ENCODE measurements at places on chromosomes 6 and 20.

DNA sequence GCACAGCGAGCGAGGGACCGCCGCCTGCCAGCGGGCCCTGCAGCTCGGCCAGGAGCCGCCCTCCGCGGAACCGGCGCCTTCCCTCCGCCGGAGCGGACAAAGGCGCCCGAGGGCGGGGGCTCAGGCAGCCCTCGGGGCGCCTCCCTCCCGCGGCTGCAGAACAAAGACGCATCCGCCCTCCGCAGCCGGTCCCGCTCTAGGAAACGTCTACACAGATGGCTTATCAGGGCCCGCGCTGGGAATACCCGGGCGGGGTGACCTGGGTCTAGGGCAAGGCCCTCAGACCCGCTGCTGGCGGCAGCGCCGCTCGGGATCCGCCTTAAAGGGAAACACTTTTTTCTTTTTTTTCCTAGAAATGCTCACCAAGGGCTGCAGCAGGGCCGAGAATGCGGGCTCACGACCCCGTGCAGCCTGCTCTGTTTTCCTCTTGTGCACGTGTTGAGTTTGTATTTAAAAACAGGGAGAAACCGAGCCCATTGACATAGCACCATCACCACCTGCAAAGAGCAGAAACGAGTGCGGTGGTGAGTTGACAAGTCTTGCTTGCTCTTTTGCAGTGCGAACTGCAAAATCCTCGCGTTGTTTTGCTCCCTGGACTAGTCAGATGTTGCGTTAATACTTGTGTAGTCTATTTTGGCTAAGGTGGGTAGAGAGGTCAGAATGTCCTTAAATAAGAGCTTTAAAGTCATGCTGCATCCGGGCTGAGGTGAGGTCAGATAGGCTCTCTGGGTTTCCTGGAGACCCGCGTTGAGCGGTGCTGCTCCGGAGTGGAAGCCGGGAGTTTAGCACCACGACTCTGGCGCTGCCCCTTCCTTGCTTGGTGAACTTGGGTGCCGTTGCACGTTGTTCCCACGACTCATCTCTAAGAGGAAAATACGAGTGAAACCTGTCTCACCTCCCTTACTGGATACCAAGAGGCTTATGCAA is 1.1 kb upstream of the RPS6KA2 start:
- DNase-seq = peak; percentile 23

DNA sequence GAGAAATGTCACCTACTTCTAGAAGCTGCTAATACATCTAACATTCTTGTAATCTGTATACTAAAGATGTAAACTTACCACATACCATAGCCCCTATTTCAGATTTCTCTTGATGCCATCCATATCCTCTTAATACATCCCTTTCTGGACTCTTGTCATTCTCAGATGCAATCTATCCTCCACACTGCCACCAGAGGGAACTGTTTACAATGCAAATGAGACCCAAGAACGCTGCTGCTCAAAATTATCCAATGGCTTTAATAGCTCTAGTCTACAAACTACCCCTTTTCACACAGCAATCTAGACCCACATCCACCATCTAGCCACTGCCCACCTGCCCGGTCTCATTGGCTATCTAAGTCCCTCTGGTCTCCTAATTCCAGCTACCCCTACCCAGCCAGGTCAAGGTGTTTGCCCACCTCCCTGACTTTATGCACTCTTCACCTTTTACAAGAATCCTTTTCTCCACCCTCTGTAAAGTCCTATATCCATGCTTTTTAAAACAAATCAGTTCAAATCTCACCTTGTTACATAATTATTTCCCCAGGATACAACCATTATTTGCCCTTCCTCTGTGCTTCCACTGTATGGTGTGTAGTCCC is 14.8 kb downstream of the FAXC start:
- peak; percentile 55 for DNase-seq

GRCh38 chr6:55512904-55513303 is 66.1 kb downstream of the HMGCLL1 start:
- no peak for DNase-seq

- no peak for DNase-seq
These were observed 83.6 kb downstream of the PLEKHG1 start for GRCh38 chr6:150683320-150683719.

- DNase-seq = no peak
These were observed 15.3 kb upstream of the CCN2 start for GRCh38 chr6:131966443-131966842.

- peak; percentile 97 for DNase-seq
These were observed 96.6 kb upstream of the AKIRIN2 start for GRCh38 chr6:87798393-87799278.

GRCh38 chr6:42241915-42242314 is 24.3 kb upstream of the MRPS10 start:
- no peak for DNase-seq

DNA sequence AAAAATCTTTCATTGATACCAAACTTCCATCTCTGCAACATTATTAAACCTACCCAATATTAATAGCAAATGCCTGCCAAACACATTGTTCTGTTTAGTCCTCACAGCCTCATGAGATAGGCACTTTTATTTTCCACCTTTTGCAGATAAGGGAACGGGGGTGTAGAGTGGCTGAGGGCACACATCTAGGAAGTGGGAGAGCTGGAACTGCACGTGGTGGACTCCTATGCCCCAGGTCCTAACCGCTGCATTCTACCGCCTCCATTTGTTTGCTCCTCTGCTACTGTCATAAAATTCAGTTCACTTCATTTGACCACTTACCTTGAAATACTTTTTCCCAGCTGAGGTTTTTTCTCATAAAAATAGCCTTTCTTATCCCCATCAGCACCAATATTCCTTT is 7.6 kb downstream of the FAM217A start:
- DNase-seq = no peak

DNA sequence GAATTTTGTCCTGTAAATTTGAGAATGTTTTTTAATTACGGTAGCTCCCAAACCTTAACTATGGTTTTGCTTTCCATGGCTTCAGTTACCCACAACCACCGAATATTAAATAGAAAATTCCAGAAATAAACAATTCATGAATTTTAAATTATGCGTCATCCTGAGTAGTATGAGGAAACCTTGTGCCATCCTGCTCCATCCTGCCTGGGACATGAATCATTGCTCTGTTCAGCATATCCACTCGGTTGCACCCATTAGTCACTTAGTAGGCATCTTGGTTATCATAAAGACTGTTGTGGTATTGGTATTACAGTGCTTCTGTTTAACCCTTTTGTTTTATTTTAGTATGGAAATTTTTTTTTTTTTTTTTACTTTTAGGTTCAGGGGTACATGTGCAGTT is 39.7 kb downstream of the KCNS1 start:
- DNase-seq = peak; percentile 56

- peak; percentile 30 for DNase-seq
These were observed 296.6 kb upstream of the MANEA start for GRCh38 chr6:95280686-95281273.

DNA sequence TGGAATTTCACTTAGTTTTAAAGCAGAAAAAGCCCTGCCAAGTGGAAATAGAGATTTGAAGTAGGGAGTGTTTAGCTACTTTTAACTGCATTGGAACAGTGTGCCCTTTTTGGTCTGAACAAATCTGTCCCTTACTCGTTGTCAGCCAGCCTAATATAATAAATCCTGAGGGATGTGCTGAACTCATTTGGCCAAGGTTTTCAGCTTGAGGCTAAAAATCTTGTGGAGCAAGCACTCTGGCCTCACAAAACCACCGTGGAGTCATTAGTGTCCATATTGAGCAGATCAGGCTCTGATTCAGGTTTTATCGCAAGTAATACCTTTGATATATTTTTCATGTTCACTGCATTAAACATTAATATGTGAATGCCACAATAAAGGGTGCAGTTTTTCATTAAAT is 383.5 kb downstream of the FRK start:
- no peak for DNase-seq

- DNase-seq = peak; percentile 63
These were observed 589.7 kb downstream of the CBLN4 start for GRCh38 chr20:55415567-55416142.

- DNase-seq = no peak
These were observed 23.8 kb downstream of the FOXC1 start for GRCh38 chr6:1633366-1634021.

- DNase-seq = no peak
These were observed 3.5 kb downstream of the CITED2 start for GRCh38 chr6:139370999-139371345.

GRCh38 chr20:6744805-6745204 is 22.7 kb upstream of the BMP2 start:
- DNase-seq = no peak

DNA sequence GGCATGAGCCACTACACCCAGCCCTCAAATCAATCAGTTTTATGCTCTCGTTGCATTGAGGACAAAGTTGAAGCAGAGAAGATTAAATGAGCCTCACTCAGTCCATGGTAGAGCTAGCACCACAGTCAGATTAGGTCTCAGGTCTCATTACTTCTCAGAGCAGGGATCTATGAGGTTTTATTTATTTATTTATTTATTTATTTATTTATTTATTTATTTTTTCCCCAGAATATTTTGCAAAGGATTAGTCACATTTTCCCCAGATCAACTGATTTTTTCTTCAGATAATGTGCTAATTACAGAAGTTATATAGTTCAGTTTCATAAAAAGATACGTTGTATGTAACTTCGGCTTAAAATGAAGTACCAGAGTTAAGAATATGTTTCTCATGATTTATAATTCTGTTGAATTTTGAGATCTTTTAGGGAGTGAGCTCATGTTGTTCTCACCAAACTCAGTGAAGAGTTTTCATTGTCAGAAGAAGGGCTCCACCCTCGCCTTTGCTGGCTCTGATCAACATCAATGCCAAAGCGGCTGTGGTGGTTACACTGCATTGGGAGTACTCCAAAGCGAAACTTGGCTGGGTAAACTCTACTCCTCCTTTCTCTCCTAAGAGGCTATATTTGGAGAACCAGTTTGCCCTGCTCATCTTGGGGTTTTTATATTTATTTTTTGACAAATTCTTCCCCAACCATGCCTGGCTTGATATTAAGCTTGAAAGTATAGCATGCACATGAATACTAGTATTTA is 12.9 kb upstream of the ID4 start:
- DNase-seq = no peak

GRCh38 chr6:47722194-47722593 is 23.8 kb downstream of the ADGRF4 start:
- peak; percentile 9 for DNase-seq

DNA sequence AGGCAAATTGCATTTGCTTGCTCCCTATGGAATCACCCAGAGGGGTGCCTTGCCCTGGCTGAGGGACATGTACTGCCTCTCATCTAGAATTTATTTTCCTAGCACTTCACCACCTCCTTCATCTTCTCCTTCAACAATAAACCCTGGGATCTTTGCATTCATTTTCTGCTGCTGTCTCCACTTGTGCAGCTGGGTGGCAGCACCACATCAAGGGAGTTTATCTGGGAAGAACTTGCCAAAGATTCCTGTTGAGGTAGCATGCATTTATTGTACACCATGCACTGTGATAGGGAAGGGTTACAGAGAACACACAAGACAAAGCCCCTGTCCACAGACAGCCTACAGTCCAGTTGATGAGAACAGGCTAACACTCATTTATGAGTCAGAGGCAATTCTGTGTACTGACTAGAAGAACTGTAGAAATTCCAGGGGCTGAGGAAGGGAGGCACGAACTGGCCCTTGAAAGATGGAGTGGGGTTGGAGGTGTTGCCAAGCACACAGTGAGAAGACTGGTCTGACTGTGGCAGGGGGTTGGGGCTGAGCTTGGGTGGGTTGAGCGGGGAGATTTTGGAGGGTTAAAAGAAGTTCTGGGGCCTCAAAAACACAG is 17.5 kb downstream of the C20orf173 start:
- DNase-seq = peak; percentile 70

GRCh38 chr20:63751471-63752271 is 12.1 kb downstream of the SLC2A4RG start:
- no peak for DNase-seq

- no peak for DNase-seq
These were observed 77.8 kb upstream of the XRN2 start for GRCh38 chr20:21225215-21225947.

DNA sequence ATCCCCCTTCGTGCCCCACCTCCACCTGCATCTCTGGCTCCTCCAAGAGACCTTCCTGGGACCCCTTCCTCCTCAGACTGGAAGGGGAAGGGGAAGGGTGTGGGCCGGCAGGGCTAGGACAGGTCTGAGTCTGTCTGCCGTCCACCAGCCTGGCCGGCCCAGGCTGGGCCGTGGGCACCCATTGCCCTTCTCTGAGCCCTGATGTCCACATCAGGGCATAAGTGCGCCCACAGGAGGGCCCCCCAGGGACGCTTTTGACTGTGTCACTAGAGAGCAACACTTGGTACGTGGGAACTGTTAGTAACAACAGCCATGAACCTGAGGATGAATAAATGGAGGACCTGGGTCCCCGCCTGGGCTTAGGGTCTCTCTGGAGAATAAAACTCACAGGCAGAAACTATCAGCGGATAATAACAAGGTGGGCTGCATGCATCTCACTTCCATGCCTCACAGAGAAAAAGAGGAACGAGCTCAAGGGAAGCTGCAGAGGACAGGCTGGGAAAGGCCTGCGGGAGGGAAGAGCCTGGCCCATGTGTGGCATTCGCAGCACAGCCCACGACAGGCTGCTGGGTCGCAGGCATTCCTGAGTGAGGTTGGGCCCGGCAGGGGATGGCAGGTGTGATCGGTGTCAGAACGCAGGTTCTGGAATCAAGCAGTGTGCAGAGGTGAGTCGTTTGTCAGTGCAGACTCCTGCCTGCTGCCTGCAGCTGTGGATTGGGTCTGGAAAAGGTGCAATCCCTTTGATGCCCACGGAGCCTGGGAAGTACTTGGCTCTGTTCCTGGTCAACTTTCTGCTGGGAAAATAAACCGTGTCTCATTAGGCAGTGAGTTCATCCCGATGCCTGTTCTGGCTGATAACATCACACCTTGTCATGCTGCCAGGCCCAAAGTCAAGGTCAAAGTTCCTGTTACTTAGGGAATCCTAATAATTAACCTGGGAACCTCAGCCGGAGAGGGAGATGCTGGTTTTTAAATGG is 60.9 kb downstream of the BCAS4 start:
- peak; percentile 88 for DNase-seq

- DNase-seq = no peak
These were observed 877.8 kb downstream of the EPHA7 start for GRCh38 chr6:92541448-92542060.

- DNase-seq = peak; percentile 83
These were observed 1.2 kb downstream of the CHMP4B start for GRCh38 chr20:33812152-33812849.

DNA sequence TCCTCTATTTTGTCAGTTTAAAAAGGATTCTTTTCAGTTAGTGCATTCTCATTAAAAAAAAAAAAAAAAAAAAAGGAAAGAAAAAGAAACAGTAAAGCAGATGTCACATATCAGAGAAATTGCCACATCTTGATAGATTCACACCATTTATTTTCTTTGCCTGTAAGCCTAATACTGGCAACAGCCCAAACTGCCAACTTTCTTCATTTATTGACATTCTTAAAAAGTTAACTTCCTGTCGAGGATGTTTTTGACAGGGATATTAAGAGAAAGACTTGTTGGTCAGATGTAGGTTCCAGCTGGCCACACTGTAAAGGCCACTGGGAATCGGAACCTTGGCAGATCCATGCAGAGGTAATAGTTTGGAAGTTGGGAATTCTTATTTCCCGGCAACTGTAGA is 332.6 kb downstream of the NRN1 start:
- DNase-seq = no peak

DNA sequence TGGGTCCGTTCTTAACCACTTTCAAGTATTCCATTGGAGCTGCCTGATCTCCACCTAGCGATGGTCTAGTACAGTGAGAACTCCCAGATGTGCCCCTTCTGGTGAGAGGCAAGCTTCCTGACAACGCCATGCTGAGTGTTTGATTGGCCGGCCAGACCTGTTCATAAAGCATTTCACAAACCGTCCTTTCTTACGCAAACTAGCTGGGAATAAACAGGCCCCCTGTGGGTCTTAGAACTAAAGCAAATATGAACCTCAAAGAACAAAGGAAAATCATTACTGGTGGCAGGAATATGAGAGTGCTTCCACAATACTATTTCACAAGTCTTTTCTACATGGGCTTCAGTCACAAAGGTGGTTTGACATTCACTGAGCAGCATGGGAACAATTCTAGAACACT is 15.6 kb upstream of the GCNT2 start:
- DNase-seq = no peak
